ENCODE measurements at places on chromosomes 16 and 17.

DNA sequence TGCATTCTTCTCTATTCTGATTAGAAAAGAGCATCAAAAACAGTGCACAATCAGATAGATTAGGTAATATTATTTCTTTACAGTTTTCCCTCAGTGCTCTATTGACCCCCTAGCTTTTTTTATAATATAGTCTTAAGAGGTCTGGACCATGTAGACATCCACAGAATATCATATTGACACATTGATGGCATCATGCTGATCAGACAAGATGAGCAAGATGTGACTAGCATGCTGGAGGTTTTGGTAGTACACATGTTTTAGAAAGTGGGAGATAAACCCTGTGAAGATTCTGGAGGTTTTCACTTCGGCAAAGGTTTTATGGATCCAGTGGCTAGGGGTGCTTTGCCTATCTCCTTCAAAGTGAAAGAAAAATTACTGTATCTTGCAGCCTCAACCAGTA lies 2.8 kb upstream of the ABCA8 start:
- DNase-seq = no peak

DNA sequence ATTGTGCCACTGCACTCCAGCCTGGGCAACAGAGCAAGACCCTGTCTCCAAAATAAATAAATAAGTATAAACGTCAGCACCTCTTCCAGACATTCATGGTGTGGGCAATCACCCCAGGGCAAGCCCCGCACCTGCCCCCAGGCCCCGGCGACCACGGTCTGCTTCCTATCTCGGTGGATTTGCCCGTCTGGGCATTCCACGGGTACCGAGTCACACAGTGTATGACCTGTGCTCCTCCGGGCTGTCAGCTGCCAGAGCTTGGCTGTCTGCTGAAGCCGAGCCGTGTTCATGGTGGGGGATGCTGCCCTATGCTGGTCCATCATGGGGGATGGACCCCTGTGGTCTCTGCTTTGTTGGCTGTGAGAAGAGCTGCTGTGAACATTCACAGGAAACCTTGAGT lies 15.4 kb downstream of the CYBC1 start:
- DNase-seq = no peak

GRCh38 chr16:53041320-53042051 lies 11.2 kb downstream of the CHD9NB start:
- DNase-seq = peak; percentile 95

- DNase-seq = peak; percentile 37
Measured at GRCh38 chr17:76458580-76459490, 5.9 kb upstream of the UBE2O start.

- DNase-seq = peak; percentile 39
Measured at GRCh38 chr17:33725675-33726271, 432.7 kb upstream of the ASIC2 start.

DNA sequence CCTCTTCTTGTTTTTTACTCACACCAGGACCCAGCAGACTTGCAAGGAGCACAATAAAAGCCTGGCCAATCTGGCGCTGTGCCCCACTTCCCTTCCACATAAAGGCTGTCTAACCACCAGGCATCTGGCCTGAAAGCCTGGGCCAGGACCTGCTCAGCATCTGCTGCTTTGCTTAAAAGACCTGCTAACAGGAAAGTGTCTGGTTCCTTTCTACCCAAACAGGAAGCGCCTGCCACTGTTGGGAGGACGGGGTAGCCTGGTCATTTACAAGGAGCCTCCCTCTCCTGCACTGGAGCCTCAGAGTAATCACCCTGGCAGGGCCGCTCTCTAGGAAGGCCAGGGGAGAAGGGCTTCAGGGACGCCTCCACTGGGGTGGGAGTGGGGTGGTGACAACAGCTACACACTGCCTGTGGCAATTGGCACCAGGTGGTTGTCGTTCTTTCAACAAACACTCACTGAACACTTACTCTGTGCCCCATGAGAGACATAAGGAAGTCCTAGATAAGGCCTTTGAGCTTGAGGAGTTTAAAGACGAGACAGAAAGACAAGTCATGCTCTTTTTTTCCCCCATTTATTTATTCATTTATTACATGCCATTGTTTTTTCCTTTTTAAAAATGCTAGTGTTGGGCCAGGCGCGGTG lies 6.3 kb upstream of the MMP28 start:
- peak; percentile 79 for DNase-seq

DNA sequence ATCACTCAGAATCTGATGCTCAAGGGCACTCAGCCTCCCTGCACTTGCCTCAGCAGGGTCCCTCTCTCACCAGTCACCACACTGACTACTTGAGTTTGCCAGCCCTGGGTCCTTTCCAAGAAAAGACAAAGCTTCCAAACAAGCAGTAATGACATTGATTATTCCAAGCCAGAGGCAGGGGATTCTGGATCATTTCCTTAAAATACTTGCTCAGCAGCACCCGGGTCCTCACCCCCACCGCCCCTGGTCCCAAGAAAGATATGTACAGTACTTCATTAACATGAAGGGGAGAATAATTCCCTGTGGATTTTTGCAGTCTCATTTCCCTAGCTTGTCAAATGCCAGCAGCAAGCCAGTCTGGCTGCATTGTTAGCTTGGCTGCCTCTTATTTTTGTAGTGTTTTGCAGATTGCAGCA lies 83.2 kb upstream of the GNAO1 start:
- DNase-seq = peak; percentile 5

DNA sequence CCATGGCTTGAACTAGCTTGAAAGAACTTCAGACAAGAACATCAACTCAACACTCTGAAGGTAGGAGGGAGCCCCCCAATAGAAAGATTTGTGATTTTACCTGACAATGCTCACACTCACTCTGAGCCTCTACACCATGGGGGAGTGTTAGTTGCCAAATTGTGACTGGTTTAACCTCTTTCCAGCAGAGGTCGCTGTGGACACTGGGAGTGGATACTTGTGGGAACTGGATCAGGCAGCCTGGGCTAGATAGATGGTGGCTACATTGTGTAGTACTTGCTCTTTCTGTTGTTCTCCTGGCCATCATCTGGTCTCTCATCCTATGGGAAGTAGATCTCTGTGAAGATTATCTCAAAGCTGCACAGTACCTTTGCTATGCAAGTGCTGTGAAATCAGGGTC lies 2.9 kb downstream of the SMPD3 start:
- peak; percentile 13 for DNase-seq

DNA sequence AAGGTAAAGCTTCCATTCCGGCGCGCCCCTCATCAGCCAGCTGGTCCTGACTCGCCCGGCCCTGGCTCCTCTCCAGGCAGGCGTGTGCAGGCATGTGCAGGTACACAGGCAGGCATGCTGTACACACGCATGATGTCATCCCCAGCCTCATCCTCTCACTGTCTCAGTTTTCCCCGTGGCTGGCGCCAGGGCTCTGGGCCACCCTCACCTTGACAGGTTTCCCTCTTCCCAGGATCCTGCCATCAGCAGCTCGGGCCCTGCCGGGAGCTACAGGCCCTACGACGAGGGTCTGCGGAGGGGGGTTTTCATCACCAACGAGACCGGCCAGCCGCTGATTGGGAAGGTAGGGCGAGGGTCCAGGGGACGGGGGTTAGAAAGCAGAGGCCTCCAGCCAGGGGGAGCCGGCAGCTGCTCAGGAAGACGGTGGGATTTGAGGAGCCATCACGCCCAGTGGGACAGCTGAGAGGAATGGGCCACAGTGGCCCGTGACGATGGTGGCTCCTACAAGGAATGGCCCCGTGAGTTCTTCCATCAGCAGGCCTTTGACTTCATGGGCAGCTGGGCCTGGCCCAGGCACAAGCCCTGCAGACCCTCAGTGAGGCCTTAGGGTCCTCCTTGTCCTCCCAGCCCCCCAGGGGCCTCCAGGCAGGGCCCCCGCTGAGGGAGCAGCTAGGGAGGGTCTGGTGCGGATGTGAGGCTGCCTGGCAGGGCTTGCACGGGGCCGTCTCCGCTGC lies 8.5 kb downstream of the GAA start:
- DNase-seq = peak; percentile 69

- no peak for DNase-seq
Measured at GRCh38 chr17:66949501-66949900, 15.0 kb upstream of the CACNG4 start.

GRCh38 chr16:88931936-88932335 lies 45.1 kb downstream of the CBFA2T3 start:
- no peak for DNase-seq

GRCh38 chr16:57565461-57565860 lies 23.0 kb downstream of the ADGRG5 start:
- no peak for DNase-seq

DNA sequence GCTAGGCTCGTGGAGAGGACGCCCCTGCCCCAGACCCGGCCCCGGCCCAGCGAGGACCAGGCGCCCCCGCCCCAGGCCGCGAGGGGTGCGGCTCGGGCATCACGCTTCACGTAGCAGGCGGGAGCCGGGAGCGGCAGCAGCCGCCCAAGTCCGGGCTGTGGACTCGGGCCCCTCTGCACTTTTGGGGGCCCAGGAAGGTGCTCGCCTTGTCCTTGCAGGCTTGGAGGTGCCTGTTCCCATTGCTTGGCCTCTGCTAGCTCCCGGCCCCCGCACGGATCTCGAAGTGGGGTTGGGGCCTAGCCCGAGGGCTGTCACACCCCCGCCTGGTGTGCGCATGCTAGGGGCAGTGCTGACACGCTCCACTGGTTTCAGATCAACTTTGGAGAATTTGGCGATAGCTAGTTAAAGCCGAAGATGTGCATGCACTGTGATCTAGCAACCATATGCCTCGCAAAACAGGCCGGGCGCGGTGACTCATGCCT lies 55.7 kb downstream of the WSB1 start:
- DNase-seq = no peak

DNA sequence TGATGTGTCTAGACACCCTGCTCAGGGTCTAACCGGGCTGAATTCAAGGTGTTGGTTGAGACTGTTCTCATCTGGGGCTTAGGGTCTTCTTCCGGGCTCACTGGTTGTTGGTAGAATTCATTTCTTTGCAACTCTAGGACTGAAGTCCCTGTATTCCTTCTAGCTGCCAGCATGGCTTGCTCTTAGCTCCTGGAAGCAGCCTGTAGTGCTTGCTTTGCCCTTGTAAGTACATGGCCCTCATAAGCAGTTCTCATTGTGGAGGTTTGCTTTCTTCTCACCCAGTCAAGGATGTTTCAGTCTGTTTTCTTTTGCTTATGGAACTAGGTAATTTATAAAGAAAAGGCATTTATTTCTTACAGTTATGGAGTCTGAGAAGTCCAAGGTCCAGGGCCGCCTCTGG lies 26.3 kb downstream of the COX10 start:
- DNase-seq = no peak

GRCh38 chr16:12262454-12263180 lies 286.1 kb downstream of the SNX29 start:
- peak; percentile 54 for DNase-seq

GRCh38 chr17:76081295-76082210 lies 2.6 kb downstream of the ZACN start:
- no peak for DNase-seq

DNA sequence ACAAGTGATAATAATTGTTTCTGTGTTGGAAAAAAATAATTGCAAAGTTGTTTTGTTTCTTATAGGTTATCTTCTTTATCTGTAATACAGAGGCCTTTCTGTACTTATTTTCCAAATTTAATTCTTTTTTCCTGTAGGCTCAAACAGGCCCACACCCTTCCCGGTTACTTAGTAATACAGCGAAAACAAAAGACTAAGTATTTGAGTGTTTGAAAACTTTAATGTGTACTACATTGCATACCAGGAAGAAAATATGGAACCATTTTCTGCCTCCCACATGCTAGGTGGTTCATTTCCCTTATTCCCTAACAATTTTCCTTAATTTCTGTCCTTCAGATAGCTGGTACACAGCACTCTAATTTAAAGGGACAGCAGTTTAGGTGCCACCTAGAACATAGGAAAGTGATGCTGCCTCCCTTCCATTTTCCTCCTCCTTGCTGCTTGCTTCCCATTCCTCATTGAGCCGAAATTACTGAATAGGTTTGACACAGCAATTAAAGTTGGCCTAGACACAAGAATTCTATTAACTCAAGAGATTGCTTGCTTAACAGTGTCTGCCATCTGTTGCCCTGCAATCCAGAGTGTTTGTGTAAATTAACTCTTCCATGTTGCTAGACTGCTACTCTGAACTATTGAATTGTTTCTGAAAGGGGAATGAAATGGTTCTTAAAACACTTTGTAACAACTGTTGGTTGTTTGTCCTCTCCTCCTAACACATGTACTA lies 24.2 kb downstream of the CYB5B start:
- DNase-seq = peak; percentile 50

- no peak for DNase-seq
Measured at GRCh38 chr17:66115246-66115645, 76.7 kb downstream of the CEP112 start.

DNA sequence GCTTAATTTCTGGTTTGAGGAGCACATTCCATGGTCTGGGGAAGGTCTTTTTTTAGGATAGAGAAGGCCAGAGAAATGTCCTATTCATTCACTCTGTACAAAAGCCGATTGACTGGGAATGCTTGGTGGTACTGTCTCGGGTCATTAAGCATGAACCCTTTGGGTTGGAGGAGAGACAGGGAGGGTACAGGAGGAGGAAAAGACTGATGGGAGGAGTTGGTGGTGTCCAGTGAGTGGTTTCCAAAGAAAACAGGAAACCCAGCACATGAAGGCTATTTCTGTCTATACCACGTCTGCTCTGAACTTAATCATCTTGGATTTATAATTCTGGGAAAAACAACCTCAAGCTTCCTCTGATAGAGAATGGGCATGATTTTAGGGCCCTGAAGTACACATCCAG lies 111.9 kb downstream of the XYLT1 start:
- DNase-seq = no peak

DNA sequence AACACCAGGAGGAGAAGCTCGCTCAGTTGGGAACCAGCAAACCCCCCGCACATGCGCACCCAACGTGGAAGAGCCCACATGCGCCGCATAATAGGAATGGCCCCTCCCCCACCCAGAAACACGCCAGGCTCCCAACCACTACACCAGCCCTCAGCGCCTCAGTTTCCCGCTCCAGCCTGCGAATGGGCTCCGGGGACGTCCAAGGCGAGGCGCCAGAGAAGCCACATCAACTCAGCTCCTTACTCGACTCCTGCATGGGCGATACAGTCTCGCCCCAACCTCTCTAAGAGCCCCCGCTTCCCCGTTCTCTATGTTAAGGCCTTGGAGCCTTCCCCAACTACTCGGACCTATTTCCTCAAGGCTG lies 504 bp downstream of the SRSF1 start:
- DNase-seq = peak; percentile 92

DNA sequence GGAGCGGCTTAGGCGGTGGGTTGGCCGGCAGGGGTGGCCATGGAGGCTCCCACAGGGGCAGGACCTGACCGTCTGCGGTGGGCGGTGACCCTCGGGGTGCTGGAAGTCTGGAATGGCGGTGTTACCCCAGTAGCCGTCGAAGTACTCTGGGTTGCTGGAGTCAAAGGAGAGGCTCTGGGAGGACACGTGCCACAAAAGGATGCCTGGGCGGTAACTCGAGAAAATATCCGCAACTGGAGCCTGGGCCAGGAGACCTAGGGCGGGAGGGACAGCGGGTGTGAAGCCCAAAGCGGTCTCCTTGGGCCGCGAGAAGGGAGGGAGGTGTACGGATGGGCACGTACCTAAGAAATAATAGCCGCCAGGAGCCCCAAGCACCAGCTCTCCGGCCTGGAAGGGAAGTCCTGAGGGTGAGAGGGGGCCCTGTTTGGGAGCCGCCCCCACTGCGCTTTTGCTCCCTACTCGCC lies 4.6 kb downstream of the ITGA2B start:
- DNase-seq = no peak

DNA sequence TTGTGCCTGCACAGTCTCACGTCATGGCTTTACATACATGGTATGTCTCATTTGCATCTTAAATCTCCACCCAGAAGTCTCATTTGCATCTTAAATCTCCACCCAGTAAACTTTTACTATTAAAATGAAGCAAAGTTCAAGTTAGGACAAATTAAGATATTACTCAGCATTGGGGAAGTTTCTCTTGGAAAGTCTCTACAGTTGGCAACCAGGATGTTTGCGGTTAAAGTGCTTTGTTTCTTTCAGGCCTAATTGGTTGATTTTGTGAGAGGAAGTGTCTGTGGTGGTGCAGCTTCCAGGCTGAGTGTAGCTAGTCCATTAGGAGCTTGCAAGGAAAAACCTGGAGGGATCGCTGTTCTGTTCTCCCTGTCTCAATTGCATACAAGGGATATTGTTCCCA lies 1373.3 kb upstream of the GOT2 start:
- no peak for DNase-seq
